ENCODE measurements at places on chromosomes 3 and 15.

DNA sequence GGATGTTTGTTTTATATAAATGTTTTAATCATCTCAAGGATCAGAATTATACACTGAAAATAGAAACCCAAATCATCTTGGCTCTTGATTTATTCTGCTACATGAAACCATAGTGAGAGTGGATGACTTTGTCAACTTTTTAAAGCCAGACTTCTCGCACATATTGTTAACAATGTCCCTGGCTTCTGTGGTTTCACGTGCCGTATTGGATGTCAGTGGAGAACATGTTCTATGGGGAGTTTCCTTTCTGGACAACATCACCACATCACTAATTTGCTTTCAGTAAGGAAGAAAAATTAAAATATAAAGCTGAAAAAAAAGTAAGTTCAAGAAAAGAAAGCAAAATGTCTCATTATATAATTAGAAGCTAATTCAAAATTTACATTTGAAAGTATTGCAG lies 297.1 kb upstream of the MME start:
- DNase-seq: no peak

DNA sequence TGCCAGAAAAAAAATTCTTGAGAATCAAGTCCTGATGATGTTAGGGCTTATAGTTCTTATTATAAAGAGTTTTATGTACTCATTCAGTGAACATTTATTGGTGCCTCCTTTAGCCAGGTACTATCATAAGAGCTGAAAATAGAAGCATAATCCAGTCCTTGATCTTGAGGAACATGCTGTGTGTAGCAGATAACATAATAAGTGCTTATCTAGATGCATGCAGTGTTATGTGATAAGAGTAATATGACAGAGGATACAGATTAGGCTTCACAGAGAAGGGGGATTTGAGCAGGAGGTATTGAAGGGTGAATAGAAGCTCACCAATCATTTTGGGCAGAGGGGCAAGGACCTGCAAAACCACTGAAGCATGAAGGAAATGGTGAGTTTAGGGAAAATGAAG lies 1.1 kb downstream of the CCR2 start:
- no peak for DNase-seq

DNA sequence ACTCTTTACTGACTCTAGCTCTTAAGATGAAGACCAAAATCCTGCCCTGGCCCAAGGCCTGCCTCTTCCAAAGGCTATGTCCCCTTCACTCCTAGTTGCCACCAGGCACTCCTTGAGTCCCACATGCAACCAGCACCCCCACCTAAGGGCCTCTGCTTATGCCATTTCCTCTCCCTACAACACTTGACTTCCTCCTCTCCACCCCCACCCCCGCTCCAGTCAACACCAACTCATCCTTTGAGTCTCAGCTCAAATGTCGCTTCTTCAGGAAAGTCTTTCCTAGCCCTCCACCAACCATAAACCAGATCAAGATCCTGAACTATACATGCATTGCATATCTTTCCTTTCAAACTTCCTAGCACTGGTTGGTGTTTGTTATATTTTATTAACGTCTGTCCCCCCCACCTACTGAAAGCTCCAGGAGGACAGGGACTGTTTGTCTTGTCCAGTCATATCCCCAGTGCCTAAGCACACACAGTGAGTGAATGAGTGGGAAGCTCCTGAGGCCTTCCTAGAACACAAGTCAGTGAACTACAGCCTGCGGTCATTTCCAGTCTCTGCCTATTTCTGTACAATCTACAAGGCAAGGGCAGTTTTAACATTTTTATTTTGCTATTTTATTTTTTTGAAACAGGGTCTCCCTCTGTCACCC lies 7.3 kb downstream of the TBC1D2B start:
- no peak for DNase-seq

DNA sequence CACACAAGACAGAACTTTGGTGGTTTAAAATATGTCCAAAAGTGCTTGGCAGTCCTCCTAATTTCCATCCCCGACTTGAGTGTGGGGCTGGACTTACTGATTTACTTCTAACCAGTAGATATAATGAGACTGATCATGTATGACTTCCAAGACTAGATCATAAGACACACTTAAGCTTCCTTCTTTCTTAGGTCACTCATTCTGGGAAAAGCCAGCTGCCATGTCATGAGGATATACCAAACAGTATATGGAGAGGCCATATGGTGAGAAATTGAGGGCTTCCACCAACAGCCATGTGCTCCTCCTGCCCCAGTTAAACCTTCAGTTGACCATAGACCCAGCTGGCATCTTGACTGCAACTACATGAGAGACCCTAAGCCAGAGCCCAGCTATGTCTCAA lies 282.8 kb upstream of the PROK2 start:
- no peak for DNase-seq

DNA sequence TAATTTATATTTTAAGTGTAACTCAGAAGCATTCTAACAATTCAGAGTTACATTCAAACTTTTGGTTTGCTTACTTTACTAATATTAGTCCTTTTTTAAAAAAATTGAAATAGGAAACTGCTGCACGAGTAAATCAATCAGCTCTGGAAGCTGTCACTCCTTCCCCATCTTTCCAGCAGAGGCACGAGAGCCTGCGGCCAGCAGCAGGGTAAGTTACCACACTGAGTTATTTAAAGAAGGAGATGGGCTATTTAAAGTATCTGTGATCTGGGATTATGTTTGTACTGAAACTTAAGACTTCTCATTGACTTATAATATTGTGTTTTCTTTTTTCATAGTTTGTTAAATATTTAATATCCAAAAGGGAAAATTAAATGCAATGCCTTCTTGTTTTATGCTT lies 29.3 kb downstream of the APPL1 start:
- no peak for DNase-seq

- DNase-seq: peak; percentile 27
These were observed 73.4 kb downstream of the NUP210 start for GRCh38 chr3:13346481-13347389.

DNA sequence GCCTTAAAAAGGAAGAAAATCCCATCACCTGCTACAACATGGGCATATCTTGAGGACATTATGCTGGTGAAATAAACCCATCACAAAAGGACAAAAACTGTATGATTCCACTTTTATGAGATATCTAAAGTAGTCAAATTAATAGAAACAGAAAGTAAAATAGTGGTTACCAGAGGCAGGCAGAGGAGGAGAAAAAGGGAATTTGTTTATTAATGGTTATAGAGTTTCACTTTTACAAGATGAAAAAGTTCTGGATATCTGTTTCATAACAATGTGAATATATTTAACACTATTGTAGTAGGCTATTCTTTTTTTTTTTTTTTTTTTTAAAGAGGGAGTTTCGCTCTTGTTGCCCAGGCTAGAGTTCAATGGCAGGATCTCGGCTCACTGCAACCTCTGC lies 40.4 kb downstream of the DPH3 start:
- DNase-seq: no peak

GRCh38 chr3:127551178-127551577 lies 39.4 kb downstream of the TPRA1 start:
- DNase-seq: no peak

DNA sequence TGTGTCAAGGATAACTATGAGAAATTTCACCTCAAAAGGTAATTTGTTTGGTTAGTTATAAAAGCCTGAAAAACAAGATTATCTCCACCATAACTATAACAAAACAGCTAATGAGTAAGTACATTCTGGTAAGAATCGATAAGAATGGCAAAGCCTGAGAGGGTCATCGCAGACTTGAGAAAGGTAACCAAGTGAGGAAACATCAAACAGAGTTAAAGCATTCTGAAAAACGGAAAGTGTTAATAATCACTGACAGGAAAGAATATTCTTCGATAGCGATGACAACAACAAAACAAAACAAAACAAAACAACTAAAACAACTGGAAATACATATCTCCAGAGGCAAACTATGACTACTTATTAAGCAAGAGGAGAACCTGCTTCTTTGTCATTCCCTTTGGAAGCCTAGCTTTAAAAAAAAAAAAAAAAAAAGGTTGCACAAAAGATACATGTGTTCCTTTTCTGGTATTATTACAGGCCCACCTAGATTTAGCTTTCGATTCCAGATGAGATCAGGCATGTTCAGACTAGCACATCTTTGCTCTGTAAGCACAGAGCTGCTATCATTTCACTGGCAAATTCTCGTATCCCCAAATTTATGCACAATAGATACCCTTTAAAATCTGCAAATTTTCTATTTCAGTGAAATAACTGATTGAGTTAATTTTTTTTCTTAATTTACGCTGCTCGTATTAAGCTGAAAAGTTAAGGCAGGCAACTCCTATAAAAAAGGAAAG lies 155.6 kb downstream of the TIGIT start:
- no peak for DNase-seq

GRCh38 chr3:133988631-133989161 lies 41.0 kb downstream of the SLCO2A1 start:
- no peak for DNase-seq

- no peak for DNase-seq
These were observed 2.3 kb upstream of the ANKRD63 start for GRCh38 chr15:40285151-40285550.

DNA sequence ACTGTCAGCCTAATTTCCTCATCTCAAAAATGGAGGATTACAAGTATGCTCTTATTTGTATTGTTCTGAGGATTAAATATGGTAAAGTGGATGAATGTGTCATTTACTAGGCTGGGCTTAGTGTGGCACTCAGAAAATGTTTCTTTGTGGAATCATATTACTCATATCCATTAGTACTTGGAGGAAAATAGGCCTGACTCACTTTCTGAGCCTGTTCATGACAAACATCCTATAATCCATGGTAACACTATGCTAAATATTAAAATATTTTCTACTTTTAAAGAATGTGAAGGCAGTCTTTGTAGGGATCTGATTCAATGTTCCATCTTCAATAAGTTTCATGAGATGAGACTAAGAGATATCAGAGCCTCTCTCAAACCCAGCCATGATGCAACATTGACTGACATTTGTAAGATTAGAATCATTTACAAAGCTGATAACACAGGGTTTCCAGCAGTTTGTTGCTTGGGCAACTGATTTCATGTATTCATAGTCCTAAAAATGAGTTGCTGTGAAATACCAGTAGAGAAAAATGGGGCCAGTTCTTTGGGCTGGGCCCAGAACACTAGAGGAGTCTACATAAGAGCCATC lies 1048.5 kb downstream of the NTRK3 start:
- DNase-seq: no peak
